ENCODE measurements at places on chromosomes 7 and 10.
A peak's percentile ranks its signal among the peaks of the same experiment; 100 is the strongest.

- DNase-seq = no peak
Observed at GRCh38 chr7:101386558-101387231, 24.0 kb downstream of the COL26A1 start.

DNA sequence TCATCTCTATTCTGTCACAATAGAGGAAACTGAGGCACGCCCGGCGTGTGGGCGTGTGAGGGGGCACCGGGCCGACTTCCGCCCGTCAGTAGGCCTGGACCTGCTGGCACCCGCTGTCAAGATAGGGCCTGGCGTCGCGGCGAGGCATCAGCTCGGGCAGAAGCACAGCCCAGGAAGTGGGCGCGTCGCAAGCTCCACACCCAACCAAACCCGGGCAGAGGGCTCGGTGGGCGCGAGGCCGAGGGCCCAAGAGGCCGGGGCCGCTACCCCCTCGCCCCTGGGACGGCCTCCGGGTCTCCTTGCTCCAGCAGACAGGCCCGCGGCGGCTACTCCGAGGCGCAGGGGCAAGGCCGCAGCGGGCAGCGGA, 91.2 kb downstream of the SPAG6 start:
- no peak for DNase-seq

DNA sequence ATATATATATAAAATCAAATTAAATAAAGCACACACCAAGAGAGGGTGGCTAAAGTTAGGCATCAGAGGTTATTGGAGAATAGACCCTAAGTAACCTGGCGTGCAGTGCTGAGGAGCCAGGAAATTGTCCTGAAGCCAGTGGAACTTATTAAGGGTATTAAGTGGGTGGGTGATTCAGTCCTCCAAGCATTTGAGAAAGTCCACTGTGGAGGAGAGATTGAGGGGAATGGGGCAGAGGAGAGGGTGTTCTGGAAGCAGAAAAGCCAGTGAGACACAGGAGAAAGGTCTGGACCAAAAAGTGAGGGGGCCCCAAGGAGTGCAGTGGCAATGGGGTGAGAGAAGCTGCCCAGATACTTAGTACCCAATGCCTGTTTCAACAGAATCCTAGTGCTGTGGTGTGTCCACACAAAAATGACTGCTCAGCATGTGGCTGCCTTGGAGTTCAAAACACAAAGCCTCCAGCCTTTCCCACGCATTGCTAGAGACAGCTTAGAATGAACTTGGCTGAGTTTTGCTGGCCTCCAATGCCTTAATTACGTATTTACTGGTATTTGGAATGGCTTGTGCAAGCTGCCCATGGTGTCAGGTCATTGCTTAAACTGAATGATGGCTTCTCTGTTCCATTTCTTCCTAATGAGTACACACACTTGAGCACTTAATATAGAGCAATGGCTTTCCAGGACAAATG, 44.9 kb upstream of the CHST15 start:
- no peak for DNase-seq

DNA sequence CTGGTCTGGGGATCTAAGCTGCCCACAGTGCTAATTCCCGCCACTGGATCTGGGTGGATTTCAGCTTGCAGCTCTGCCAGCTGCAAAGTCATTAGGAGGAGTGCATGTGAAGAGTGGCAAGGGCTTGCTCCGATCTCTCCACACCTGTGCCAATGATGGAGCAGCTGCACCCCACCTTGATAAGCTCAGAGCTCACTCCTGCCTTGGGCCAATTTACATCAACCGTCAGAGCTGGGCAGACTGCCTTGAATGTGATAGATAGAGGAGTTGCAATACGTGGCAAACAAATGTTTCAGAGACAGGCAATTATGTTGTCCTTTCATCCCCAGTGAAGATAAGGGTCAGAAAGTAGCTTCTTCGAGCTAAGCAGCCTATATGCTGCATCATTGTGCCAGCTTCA, 379.9 kb downstream of the SH2D4B start:
- DNase-seq = no peak

DNA sequence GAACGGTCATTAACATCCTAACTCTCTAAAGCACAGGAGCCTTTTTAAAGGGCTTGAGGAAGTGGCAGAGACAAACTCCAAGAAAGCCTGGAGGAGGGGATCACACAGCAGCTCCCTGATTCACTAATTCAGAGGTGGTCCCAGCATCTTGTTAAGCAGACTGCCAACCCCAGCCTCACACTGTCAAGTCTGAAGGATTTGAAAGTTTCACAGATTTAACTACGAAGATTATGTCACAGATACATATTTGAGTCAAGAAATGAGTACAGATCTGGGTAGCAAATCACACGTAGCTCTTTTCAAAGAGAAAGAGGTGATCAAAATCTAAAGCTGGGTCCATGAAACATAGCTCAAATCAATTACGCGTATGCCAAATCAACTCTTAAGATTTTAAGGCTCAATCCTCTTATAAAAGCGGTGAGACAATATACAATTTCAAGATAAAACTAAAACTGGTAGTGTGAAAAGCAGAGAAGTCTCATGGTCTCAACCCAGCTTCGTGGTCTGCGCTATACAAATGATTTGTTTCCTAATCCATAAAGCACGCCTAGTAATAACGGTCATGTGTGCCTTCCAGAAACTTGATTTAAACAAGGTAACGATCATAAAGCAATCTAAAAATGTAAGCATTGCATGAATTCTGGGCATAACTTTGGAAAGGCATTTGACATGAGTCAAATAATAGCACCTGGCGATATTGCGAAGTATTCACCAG, 229.9 kb upstream of the MKLN1 start:
- DNase-seq = no peak

DNA sequence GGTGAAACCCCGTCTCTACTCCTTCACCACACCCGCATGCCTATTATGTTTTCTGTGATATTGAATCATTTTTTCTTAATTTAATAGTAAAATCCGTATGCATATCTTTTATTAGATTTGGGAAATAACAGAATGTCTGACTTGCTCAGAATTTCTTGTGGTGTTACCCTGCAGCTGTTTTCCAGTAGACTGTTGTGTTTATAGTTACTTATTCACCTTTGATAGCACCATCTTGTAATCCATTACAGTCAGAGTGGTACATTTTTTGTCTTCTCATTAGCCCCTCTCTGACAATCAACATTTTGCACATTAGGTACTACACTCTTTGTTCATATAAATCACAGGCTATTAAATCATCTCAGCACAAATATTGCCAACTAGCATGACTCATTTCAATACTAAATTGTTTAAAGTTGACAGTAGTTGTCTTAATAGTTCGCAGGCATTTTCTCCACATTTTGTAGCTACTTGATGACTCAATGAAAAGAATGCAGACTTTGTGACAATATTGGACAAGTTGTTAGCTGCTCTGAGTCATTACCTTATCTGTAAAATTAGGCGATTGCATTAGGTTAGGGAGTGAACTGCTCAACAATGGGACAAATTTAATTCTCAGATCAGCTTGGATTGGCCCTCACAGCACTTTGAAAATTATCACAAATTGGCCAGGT, 17.8 kb upstream of the SLC16A12 start:
- no peak for DNase-seq

- peak; percentile 72 for DNase-seq
Observed at GRCh38 chr10:118698421-118698820, 56.3 kb downstream of the CACUL1 start.

DNA sequence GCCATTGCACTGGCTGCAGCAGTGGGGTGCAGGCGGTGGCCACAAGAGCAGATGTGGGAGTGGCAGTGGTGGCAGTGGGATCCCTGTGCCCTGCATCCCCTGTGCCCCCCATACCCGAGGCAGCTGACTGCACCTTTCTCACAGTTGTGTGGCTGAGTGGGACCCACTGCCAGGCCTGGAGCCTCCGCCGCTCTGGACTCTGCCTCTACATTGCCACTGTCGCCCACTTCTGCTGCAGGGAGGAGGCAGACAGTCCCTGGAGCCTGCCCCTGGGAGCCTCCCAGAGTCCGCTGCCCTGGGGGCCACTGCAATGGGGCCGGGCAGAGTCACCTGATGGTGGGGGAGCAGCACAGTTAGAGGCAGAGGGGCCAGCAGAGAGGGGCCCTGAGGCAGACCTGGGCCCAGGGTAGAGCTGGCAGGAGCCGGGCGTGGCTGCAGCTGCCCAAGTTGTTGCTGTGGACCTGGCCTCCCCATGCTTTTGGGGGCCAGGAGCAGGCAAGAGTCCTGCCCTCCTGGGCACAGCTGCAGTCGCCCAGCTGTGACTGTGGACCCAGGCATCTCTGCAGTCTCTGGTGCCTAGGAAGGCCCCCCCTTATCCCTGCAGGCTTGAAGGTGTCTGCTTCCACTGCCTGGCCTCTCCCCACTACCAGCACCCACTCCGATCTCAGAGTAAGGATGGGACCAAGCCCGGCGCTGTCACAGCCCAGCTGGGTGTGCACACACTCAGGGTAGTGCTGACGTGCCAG, 22.2 kb downstream of the FAM241B start:
- no peak for DNase-seq

DNA sequence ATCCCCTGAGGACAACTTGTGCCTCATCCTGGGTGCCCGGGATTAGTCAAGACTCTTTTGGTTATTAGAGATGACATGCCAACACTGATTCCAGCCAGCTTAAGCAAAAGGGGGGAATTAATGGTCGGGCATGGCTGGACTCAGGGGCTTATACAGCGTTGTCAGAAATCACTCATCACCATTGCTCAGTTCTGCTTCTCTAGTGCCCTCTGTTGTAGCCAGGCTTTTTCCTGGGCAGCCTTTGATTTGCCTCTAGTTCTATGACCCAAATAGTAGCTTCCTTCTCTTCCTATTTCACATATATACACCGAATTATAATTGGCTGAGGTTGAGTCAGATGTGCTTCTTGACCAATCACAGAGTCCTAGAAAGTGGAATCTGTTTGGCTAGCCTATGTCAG, 192.0 kb upstream of the HABP2 start:
- no peak for DNase-seq

DNA sequence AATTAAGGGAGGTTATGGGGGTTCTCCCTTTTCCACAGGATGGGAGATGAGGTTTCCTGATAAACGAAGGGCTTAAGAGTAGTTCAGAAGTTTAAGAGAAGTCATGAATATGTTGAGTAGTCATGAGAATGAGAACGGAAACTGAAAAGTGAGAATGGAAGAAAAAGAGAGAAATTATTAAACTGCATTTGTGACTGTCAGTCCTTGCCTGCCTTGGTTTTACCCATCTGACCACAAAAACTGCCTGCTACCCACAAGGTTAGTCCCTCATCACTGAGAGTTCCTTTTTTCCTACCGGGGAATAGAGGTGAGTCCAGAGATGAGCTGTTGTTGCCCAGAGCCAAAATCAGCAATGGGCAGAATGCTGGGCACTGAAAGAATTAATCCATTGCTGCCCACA, 174.1 kb upstream of the BET1 start:
- no peak for DNase-seq

- DNase-seq = no peak
Observed at GRCh38 chr10:60495338-60496055, 105.8 kb upstream of the ANK3 start.

DNA sequence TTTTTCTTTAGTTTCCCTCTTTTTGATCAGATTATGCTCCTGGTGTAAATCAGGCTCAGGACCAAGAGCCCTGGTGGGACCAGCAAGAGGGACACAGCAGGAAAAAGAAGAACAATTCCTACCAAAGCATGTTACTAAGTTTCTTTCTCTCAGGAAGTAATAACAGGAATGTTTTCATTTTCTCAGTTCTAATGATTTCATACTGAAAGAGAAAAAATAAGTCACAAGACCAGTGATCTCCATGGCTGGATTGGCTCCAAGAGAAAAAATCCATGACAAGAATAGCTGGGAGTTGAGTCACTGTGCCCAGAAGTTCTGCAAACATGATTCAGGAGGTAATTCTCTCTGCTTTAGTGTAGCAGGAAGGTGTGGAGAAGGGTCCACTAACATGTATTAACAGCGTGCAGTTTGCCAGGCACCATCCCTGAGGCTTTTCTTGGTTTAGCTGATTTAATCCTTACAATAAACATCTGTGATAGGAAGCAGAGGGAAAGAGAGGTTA, 23.8 kb upstream of the IFIT2 start:
- no peak for DNase-seq

- DNase-seq = no peak
Observed at GRCh38 chr7:2941216-2941859, 97.2 kb upstream of the GNA12 start.

DNA sequence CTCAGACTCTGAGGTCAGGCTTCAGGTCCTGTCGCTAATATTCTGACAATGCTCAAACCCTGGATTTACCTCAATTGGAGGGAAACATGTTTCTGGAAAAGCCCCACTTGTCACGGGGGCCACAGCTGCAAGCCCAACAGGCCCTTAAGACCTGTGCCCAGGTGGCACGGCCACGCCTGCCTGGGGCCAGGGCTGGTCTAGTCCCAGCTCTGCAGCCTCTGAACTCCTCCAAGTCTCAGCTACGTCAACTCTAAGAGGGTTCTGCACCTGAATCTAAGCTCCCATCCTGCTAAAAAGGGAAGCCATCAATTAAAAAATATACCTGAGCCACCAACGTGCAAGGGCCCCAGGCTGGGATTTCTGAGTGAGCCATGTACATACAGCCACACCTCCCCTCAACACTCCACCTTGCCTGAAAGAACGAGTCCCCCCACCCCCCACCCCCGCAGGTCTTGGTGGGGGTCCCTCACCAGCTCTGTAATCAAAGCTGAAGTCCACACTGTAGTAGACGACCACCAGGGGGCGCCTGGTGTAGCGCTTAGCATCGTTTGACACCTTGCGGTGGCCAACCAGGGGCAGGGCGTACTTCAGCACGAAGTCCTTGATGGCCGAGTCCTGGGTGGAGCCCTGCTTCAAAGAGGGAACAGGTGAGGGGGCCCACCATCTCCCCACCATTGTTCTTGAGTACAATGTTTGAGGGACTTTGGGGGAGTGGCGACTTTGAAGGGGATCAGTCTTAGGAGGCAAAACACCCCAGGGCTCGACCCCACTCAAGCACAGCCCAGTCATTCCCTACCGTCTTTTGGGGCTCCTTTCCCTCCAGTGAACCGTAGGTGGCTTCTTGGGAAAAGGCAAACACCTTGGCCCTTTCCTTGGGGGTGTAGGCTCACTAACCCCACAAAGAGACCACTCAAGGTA, 22.6 kb downstream of the PDIA4 start:
- DNase-seq = peak; percentile 65

GRCh38 chr7:51031791-51032515, 249.3 kb upstream of the GRB10 start:
- DNase-seq = no peak

DNA sequence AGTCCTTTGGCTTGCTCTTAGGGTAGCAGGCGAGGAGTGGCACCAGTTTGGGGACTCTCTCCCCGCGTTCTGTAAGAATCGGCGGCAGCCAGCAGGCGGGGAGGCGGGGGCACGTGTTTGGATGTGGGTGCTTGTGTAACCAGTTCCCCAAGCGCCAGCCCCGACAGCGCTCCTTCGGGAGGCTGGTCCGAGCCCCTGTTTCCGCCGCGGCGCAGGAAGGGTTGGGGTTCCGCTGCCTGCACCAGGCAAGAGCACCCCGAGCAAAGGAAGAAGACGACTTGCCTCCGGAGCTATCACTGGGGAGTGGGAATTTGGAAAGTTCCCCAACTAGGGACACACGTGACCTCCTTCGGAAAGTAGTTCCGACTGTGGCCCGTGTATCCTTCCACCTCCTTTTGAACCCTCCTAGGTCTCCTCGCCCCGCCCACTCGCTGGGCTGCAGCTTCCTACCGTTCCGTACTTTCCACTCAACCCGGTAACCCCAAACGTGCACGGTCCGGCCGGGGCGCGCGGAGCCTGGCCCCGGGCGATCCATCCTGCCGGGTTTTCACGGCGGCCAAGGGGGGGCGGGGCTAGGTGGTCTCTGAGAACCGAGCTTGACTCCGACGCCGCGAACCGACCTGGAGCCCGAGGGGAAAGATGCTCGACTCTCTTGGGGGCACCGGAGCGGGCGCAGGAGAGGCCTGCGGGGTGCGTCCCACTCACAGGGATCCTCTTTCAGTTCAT, 1.2 kb downstream of the KLLN start:
- DNase-seq = peak; percentile 89

Data from central memory CD8-positive, alpha-beta T cell (primary cell).